IMR-90 (cell line): ENCODE measurements at places on chromosomes 6 and 20. TPM values are rescaled to one million over a fixed set of nuclear protein-coding genes. Genes with fewer than 3 reads are reported as not detected.

GRCh38 chr20:46746956-46747526 lies 37.6 kb downstream of the SLC2A10 start:
- no peaks in the 10 kb centered on the region for H3K36me3 ChIP-seq
- DNase-seq, result peak; percentile 71
- H3K4me3 ChIP-seq, result no peak overlapping the region
- no peak overlapping the region for H3K27ac ChIP-seq

Gene CFAP206
- total RNA-seq, result under 0.01 and 0.28 TPM in 2 replicates

GRCh38 chr6:82955841-82956240 lies 109.8 kb downstream of the UBE3D start:
- peaks cover 32% of the 10 kb centered on the region for H3K4me1 ChIP-seq
- no peaks in the 10 kb centered on the region for H3K27me3 ChIP-seq
- DNase-seq, result peak; percentile 92
- H3K36me3 ChIP-seq, result no peaks in the 10 kb centered on the region
- H3K4me3 ChIP-seq, result no peak overlapping the region

Gene BLTP3A
- 4.2 and 4.7 TPM in 2 replicates for total RNA-seq

GRCh38 chr6:151806757-151807512 lies 547 bp upstream of the ESR1 start:
- peaks cover 31% of the 10 kb centered on the region for H3K27me3 ChIP-seq
- H3K4me3 ChIP-seq, result no peak overlapping the region
- no peaks in the 10 kb centered on the region; the same call in 1 of the 2 replicates for H3K4me1 ChIP-seq
- DNase-seq, result no peak
- no peaks in the 10 kb centered on the region for H3K36me3 ChIP-seq

DNA sequence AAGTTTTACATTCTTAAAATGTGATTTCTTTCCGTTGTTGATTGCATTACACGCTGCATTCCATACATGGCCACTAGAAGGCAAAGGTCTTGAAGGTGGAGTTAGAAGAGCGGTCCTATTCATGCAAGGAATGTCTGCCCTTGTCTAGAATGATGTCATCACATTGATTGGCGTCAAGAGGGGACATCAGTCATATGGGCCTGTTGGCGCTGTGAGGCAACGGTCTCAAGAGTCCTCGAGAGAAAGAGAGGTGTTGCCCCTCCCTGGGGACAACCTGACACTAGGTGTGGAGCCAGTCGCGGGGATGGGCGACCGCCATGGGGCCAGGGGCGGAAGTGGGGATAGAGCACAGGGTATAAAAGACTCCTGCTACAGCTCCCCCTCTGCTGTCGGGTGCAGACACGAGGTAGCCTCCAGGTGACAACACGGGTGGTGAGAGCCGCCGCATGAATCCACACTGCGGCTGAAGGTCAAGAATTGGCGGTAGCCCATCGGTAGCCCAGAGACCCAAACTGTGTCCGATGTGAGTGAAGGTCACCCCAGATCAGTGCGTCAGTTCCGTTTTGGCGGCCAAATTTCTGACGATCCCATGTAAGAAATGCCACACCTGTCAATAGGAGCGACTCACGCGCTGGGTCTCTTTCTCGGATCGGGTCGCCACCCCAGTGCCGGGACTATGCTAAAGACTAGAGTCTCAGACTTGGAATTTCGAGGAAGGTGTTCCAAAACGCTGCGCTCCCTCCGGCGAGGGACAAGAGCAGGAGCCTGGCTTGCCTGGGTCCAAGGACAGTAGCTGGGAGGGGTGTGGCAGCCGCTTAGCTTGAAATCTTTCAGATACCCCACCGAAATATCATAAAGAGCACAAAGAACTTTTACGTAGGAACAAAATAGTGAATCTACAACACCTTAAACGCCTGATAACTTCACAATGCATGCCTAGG lies 93.2 kb upstream of the ZNF184 start:
- H3K36me3 ChIP-seq, result no peaks in the 10 kb centered on the region
- no peak overlapping the region for H3K27ac ChIP-seq
- no peak for DNase-seq
- H3K27me3 ChIP-seq, result peaks cover 6% of the 10 kb centered on the region; the same call in 1 of the 2 replicates

GRCh38 chr6:53567701-53568100 lies 22.8 kb upstream of the GCLC start:
- H3K27ac ChIP-seq, result no peak overlapping the region
- H3K27me3 ChIP-seq, result peaks cover 4% of the 10 kb centered on the region
- no peaks in the 10 kb centered on the region for H3K36me3 ChIP-seq
- DNase-seq, result no peak

DNA sequence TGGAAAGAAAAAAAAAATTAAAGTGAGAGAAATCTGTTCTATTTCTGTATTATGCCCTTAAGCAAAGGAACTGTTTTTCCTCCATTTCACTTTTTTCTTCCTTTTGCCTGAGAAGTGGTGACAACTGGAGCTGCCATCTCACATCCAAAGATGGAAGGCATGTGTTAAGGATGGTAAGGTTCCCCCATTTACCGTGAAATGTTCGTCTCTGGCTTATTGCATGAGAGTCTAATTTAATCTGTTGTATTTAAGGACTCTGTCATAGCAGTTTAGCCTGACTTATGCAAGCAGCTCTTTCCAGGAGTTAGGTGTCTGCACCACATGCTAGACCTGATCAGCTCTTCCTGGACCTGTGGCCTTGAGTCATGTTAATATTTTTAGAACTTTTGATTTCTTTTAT lies 389.5 kb upstream of the MAP3K7 start:
- H3K36me3 ChIP-seq, result no peaks in the 10 kb centered on the region
- H3K4me1 ChIP-seq, result no peaks in the 10 kb centered on the region
- no peak for DNase-seq

DNA sequence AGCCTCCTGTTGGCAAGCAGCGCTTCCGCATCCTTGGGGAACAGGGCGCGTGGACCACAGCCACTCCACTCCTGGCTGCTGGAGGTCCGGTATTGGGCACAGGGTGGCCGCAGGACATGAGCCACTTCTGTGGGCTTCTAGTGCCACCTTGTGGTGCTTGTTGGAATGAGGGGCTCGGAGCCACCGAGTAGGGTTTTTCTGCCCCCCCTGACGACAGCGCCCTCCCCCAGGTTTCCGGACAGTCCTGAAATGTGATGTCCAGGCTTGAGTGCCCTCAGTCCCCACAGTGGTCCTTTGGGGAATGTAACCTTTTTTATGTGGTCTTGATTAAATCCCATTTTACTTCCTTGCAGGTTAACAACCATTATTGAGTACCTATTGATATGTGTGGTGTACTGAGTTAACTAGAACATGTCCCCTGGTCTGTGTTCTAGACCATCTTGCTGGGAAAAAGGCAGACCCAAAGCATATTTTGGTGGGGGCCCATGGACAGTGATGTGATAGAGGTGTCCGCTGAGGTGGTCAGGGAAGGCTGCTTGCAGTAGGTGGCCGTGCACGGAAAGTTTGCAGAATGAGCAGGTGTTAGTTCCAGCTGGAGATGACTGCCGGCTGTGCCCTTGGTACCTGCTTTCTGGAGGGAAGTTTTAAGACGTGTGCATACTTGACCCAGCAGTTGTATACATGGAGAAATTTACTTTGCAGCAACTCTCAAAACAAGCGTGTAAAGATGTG lies 70.0 kb downstream of the PTPN1 start:
- H3K27ac ChIP-seq, result no peak overlapping the region
- no peak overlapping the region for H3K4me3 ChIP-seq
- peak; percentile 41 for DNase-seq
- H3K4me1 ChIP-seq, result peaks cover 6% of the 10 kb centered on the region; the same call in 1 of the 2 replicates

Gene GDAP1L1
- not detected in 2 replicates for total RNA-seq

Gene PAX1
- not detected in 2 replicates for total RNA-seq

GRCh38 chr6:128532136-128532535 lies 11.7 kb upstream of the PTPRK start:
- no peak overlapping the region for H3K4me3 ChIP-seq
- no peak overlapping the region for H3K27ac ChIP-seq
- H3K27me3 ChIP-seq, result no peaks in the 10 kb centered on the region
- H3K4me1 ChIP-seq, result peaks cover 1% of the 10 kb centered on the region; the same call in 1 of the 2 replicates
- DNase-seq, result no peak

Gene COL9A1
- not detected in 2 replicates for total RNA-seq

Gene DPM1
- total RNA-seq, result 89.1 and 127 TPM in 2 replicates

GRCh38 chr20:57710841-57711240 lies 1.0 kb upstream of the PMEPA1 start:
- H3K27ac ChIP-seq, result no peak overlapping the region
- no peaks in the 10 kb centered on the region for H3K36me3 ChIP-seq
- no peaks in the 10 kb centered on the region for H3K27me3 ChIP-seq
- DNase-seq, result no peak
- H3K4me1 ChIP-seq, result peaks cover 11% of the 10 kb centered on the region
- peak overlapping the region; percentile 76 for H3K4me3 ChIP-seq

GRCh38 chr6:25100288-25100687 lies 164.5 kb upstream of the RIPOR2 start:
- no peaks in the 10 kb centered on the region for H3K27me3 ChIP-seq
- H3K4me3 ChIP-seq, result no peak overlapping the region
- no peak overlapping the region for H3K27ac ChIP-seq
- no peaks in the 10 kb centered on the region for H3K36me3 ChIP-seq
- peak; percentile 60 for DNase-seq

DNA sequence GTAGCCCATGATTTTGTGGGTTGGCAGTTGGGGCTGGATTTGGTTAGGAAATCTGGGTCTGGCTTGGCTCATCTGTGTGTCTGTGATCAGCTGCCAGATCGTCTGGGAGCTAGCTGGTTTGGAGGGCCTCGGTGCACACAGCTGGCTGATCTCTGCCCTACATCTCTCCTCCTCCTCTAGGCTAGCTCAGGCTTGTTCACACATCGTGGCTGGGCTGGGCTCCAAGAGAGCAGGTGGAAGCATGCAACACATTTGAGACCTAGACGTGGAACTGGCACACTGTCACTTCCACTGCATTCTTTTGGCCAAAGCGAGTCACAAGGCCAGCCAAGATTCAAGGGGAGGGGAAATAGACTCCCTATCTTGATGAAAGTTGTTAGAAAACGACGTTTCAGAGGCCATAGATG lies 15.9 kb downstream of the NDUFAF5 start:
- H3K27ac ChIP-seq, result no peak overlapping the region
- peak; percentile 85 for DNase-seq
- H3K36me3 ChIP-seq, result peaks cover 30% of the 10 kb centered on the region
- H3K4me3 ChIP-seq, result no peak overlapping the region

GRCh38 chr6:33061987-33062386 lies 11.5 kb downstream of the HLA-DPA1 start:
- no peak overlapping the region for H3K27ac ChIP-seq
- DNase-seq, result peak; percentile 25
- H3K4me3 ChIP-seq, result no peak overlapping the region
- H3K36me3 ChIP-seq, result no peaks in the 10 kb centered on the region
- H3K4me1 ChIP-seq, result no peaks in the 10 kb centered on the region

- H3K27ac ChIP-seq, result no peak overlapping the region
- no peak for DNase-seq
- no peaks in the 10 kb centered on the region for H3K4me1 ChIP-seq
These were observed 116.4 kb upstream of the KCNQ5 start for GRCh38 chr6:72505446-72505845.

GRCh38 chr6:126153661-126154060 lies 167.3 kb downstream of the TRMT11 start:
- no peaks in the 10 kb centered on the region for H3K4me1 ChIP-seq

DNA sequence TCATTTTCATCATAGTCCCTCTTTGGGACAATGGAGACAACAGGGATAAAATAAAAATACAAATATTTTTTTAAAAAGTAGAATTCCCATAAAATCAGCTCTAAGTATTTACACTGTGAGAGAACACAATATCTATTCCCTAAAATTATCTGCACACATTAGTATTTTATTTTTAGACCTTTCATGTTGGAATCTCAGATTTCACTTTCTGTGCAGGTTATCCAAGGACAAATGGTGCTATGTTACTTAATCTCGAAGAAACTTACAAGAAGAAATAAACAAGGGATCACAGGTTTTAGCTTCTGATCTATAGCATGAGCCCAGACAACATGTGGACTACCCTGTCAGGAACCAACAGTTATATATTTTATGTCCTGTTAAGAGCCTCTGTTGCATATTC lies 23.0 kb upstream of the LYRM2 start:
- H3K4me1 ChIP-seq, result no peaks in the 10 kb centered on the region
- H3K4me3 ChIP-seq, result no peak overlapping the region
- no peak for DNase-seq
- H3K27ac ChIP-seq, result no peak overlapping the region
- H3K27me3 ChIP-seq, result no peaks in the 10 kb centered on the region

Gene PRICKLE4
- total RNA-seq, result not detected in 2 replicates

- no peak for DNase-seq
- no peaks in the 10 kb centered on the region for H3K4me1 ChIP-seq
- H3K27ac ChIP-seq, result no peak overlapping the region
- H3K36me3 ChIP-seq, result no peaks in the 10 kb centered on the region
- H3K4me3 ChIP-seq, result no peak overlapping the region
These were observed 27.0 kb downstream of the SNAI1 start for GRCh38 chr20:50009521-50010454.

DNA sequence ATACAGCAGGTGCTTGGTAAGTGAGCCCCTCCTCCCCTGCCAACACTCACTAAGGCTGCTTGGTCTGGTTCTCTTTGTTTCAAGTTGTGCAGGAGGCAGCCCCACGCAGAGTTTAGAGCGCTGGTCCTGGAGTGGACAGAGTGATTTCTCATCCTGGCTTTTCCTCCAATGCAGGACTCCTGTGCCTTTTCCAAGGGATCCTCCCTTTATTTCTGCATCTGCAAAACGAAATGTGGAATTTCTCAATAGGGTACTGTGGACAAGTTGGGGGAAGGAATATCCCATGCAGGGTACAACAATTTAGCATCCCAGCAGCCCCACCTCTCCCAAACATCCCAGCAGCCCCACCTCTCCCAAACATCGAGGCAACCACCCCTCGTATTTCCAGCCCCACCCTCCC lies 30.6 kb upstream of the CCDC167 start:
- no peaks in the 10 kb centered on the region for H3K36me3 ChIP-seq
- H3K4me1 ChIP-seq, result no peaks in the 10 kb centered on the region
- H3K4me3 ChIP-seq, result no peak overlapping the region
- H3K27ac ChIP-seq, result no peak overlapping the region
- peaks cover 78% of the 10 kb centered on the region for H3K27me3 ChIP-seq

- no peaks in the 10 kb centered on the region for H3K4me1 ChIP-seq
- no peaks in the 10 kb centered on the region for H3K36me3 ChIP-seq
- H3K4me3 ChIP-seq, result no peak overlapping the region
- no peak overlapping the region for H3K27ac ChIP-seq
- H3K27me3 ChIP-seq, result no peaks in the 10 kb centered on the region
These were observed 46.9 kb upstream of the NRSN1 start for GRCh38 chr6:24079076-24079475.

GRCh38 chr6:50510361-50510760 lies 203.0 kb upstream of the TFAP2D start:
- no peaks in the 10 kb centered on the region for H3K27me3 ChIP-seq
- no peak overlapping the region for H3K4me3 ChIP-seq
- no peaks in the 10 kb centered on the region for H3K36me3 ChIP-seq
- H3K4me1 ChIP-seq, result no peaks in the 10 kb centered on the region
- H3K27ac ChIP-seq, result no peak overlapping the region

DNA sequence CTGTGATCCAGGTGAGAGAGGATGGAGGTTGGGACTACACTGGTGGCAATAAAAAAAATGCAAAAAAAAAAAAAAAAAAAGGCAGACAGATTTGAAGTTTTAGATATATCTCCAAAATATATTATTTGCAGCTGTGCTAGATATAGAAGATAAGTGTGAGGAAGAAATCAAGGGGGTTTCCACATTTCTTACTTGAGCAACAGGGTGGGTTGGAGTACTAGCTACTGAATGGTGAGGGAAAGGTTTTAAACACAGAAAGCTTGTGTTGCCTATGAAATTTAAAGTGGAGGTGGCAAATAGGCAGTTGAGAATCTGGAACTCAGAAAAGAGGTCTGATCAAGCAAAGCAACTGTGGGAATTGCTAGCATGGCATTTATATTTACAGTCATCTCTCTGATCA lies 59.9 kb upstream of the GNRH2 start:
- H3K4me1 ChIP-seq, result peaks cover 8% of the 10 kb centered on the region
- no peaks in the 10 kb centered on the region for H3K27me3 ChIP-seq
- no peak for DNase-seq
- H3K36me3 ChIP-seq, result peaks cover 16% of the 10 kb centered on the region
- H3K4me3 ChIP-seq, result no peak overlapping the region
